ENCODE measurements at places on chromosomes 7 and 10.

- no peak for DNase-seq
Observed at GRCh38 chr7:31095286-31096197, 43.4 kb downstream of the ADCYAP1R1 start.

- no peak for DNase-seq
Observed at GRCh38 chr7:115585015-115585718, 445.4 kb downstream of the TFEC start.

- no peak for DNase-seq
Observed at GRCh38 chr7:157228864-157229422, 90.2 kb downstream of the UBE3C start.

DNA sequence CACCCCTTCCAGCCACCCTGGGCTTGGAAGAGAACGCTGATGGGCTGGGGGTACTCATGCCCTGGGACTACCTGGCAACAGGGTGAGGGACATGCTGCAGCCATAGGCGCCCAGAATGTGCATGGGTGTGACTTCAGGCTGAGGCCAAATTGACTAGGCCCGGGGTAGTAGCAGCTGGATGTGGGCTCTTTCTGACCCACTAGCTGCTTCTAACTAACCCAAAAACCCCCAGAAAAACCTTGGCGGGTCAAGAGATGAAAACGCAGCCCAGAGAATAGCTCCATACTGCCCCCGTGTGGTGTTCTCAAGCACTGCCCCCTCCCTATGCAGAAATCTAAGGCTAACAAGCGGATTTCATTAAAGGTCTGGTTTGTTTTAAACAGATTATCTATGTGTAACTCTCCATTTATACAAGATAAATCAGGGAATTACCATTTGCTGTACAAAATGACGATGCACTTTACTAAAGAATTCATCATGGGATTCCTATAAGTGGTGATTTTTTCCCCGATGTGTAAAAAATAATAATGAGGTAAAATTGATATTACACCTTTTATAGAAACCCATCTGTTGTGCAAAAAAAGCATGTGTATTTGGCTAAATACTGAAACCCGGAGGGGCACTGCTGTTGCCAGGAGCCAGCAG is 4.2 kb downstream of the SMARCD3 start:
- no peak for DNase-seq

DNA sequence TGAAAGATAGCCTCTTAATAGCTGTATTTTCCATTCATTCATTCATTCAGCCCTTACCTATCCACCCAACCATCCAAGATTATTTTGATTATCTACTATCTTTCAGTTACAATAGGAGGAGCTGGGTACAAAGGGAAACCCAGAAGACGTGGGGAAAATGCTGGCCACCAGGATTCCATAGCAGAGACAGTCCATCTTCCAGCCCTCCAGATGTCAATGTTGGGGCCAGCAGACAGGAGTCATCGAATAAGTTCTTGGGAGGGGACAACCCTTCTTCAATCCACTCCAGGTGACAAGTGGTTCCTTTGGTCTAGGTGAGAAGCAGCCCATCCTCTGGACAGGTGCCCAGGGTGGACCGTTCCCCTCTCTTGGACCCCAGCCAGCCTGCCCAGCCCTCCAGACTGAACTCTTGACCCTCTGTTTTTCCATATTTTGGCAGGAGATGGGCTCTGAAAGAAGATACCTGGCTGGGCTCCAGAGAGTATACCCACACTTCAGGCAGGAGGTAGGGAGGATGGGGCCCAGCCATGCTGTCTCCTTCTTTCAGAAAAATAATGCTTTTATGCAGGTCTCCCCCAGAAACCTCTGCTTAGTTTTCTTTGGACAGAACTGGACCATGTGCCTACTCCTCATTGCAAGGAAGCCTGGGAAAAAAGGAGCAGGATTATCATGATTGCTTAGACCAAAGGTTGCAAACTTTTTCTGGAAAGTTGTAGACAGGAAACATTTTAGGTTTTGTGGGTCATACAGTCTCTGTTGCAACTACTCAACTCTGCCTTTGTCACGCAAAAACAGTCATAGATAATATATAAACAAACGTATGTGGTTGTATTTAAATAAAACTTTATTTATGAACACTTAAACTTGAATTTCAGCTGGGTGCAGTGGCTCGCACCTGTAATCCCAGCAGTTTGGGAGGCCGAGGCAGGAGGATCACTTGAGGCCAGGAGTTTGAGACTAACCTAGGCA is 95.5 kb upstream of the SMNDC1 start:
- no peak for DNase-seq

GRCh38 chr10:20233423-20233822 is 417.2 kb downstream of the PLXDC2 start:
- no peak for DNase-seq

GRCh38 chr10:68423522-68423921 is 16.4 kb upstream of the RUFY2 start:
- no peak for DNase-seq

- DNase-seq: no peak
Observed at GRCh38 chr10:26457088-26457487, 18.9 kb downstream of the APBB1IP start.

DNA sequence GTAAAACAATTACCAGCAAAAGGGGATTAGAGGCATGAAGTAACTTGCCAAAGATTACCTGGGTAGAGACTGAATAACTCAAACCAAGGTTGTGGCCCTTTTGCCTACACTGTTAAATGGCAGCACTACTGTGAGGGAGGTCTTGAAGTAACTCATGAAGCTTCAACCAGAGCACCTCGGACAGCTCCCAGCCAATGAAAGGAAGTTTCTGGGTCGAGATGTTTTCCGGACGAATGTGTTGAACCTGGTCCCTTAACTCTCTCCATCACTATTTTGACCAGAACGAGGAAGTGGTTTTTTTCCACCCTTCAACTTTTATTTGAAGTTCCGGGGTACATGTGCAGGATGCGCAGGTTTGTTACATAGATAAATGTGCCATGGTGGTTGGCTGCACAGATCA is 133.6 kb upstream of the PRKCQ start:
- no peak for DNase-seq

DNA sequence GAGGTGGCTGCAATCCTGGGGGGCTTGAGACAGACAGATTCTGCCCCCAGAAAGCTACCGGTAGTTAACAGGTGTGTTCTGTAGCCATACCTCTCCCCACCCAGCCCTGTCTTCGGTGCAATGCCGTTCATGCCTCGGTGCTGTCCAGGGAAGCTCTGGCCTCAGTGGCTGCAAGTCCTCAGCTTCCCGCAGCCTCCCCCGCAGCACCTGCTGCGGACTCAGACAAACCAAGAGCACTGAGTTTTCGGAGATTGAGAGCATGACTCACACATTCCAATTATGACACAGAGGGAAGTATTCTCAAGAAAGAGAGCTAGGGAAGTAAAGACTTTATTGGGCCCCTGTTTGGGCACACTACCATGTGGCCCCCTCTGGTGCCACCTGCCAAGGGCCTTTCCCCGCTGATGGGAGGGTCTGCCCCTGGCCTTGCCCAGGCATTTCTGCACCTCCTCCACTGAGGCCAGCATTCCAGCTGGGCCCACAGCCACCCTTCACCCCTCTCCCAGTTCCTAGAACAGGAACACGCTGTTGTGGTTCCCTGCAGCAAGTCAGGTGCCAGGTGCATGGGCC is 30.2 kb upstream of the EZH2 start:
- no peak for DNase-seq

- no peak for DNase-seq
Observed at GRCh38 chr7:102463841-102464576, 654 bp downstream of the ALKBH4 start.

DNA sequence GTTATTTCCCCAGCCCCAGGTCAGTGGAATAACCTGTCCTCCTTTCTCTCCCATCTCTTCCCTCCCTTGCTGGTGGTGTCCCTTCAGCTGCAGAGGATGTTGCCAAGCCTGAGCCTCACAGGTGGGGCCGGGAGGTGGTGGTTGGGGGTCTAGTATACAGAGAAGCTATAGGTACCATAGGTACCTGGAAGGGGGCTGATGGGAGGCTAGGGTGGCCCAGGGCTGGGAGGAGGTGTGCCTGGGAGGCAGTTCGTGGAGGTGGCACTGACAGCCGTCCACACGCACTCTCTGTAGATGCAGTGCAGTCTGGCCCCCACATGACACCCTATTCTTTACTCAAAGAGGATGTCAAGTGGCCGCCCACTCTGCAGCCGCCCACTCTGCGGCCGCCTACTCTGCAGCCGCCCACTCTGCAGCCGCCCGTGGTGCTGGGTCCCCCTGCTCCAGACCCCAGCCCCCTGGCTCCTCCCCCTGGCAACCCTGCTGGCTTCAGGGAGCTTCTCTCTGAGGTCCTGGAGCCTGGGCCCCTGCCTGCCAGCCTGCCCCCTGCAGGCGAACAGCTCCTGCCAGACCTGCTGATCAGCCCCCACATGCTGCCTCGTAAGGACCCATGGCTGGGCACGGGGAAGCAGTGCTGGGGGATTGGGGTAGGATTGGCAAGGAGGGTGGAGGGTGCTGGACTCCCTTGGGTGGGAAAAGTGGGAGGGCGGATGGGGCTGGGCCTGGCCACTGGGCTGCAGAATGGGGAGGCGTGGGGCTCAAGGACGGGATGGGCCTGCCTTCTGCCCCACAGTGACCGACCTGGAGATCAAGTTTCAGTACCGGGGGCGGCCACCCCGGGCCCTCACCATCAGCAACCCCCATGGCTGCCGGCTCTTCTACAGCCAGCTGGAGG is 9.5 kb downstream of the IRF5 start:
- no peak for DNase-seq

DNA sequence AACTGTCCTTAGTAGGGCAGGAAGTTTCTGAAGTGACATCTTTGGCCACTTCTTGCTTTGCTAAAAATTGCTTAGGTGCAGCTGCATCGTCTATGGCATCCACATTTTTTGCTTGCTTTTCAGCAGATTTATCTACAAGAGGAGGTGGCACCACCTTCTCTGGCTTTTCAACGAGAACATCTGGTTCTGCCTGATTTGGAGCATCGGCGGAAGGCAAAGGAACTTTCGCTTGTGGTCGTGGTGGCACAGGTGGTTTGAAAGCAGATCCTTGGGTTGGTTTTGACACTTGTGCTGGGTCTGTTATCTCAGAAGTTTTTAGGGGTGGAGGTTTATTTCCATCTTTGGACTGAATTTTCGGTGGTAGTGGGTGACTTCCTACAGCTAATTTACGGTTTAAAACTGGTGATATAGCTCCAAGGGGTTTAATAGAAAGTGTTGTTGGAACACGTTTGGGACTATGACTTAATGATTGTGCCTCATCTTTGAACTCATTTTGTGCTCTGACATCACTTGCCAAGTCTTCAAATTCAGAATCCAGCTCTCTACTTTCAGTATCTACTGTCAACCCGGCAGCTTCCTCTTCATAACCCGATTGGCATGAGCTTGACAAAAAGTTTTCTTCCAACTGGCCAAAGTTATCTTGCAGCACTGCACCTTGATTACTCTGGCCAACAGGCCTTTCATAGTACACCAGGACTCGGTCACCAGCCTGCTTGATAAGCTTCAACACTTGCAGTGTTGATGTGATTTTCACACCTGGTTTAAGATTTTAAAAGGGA is 44.0 kb downstream of the SLC18A2 start:
- DNase-seq: no peak

GRCh38 chr10:22723783-22724182 is 9.4 kb upstream of the PIP4K2A start:
- DNase-seq: no peak
